ENCODE measurements at places on chromosomes 16 and 17.

- DNase-seq = no peak
Measured at GRCh38 chr16:1979271-1980029, 1.8 kb downstream of the NOXO1 start.

DNA sequence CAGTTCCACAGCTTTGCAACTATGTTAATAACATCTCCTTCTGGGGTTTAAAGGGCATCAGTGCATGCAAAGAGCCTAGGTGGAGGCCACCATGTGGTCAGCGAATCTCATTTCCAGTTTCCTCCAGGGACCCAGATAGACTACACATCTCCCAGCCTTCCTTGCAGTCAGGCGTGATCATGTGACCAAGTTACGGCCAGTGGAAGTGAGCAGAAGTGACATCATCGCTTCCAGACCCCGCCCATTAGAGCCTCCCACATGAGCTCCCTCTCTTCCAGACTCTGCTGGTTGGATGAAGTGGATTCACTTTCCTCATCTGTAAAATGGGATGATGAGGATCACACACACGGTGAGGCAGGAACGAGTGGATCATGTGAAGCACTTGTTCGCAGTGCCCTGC is 27.4 kb upstream of the KDM8 start:
- DNase-seq = no peak

DNA sequence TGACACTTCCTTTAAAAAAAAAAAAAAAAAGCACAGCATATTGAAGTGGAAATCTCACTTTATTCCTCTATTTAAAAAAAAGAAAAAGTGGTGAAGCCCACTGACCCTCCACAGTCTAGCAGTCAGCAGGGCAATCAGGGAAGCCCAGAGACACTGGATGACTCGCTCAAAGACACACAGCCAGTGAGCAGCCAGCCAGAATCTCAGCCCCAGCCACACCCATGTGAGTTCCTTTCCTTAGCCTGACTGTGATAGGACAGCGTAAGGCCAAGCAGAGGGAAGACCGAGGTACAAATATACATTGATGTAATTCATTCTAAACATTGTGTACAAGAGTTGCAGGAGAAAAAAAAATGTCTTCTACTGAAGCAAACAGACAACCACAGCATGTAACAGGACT is 22.5 kb downstream of the XPO6 start:
- DNase-seq = no peak

DNA sequence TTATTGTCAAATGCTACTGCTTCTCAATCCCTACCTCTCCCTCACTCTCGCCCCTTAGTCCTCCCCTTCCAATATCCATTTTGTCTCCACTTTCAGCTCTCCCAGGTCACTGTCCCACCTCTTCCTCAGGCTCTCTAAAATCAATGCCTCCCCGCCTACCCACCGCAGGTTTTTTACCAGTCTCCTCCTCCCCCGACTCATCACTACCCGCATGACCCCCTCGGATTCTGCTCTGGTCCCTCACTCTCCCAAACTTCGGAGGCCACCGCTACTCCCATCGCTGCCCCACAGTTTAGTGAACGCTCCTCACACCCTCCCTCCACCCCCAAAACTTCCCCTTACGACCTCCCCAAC is 513 bp downstream of the CRLF3 start:
- DNase-seq = no peak

GRCh38 chr16:75079346-75079926 is 37.1 kb downstream of the LDHD start:
- DNase-seq = no peak

DNA sequence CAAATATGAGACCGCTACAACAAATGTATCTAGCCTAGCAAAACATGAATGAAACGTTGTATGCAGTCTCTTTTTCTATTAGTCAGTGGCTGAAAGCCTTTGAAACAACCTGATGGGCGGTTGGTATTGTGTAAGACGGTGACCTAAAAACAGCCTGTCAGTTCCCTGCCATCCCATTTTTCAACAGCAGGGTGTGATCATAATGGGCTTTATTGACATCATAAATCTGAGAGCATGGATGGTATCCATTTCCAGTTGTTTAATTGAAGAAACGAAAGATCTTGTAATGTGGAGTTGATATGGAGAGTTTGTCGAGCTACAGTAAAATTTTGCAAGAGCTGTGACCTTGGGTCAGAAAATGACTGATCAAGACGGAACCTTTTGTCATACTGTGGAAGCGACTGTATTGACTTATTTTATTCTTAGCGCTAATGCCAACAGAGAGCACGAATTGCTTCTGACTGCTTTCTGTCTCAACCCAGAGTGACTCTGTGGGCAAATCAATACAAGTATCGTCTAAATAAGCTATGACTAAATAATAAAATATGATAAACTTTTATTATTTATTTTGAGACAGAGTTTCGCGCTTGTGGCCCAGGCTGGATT is 12.3 kb upstream of the MEIOB start:
- no peak for DNase-seq
